Astrocyte (in vitro differentiated cells and primary cell): ENCODE measurements at places on chromosomes 5 and 9.

DNA sequence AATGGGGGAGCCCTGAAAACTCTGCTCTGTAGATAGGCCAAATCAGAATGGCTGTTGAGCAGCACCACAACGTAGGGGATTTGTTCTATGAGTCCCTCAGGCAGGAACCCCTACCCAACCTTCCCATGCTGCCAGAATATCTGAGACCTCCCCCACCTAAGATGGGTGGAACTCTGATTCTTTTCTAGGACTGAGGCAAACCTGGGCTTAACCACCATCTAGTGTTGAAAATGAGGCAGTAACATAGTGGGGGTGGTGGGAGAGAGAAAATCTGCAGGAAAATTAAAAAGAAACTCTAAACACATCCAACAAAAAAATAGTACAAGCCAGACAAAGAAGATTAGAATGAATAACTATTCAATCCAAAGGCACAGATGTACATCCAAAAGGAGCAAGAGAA is 228.4 kb downstream of the ATPSCKMT start:
- DNase-seq, result no peak

DNA sequence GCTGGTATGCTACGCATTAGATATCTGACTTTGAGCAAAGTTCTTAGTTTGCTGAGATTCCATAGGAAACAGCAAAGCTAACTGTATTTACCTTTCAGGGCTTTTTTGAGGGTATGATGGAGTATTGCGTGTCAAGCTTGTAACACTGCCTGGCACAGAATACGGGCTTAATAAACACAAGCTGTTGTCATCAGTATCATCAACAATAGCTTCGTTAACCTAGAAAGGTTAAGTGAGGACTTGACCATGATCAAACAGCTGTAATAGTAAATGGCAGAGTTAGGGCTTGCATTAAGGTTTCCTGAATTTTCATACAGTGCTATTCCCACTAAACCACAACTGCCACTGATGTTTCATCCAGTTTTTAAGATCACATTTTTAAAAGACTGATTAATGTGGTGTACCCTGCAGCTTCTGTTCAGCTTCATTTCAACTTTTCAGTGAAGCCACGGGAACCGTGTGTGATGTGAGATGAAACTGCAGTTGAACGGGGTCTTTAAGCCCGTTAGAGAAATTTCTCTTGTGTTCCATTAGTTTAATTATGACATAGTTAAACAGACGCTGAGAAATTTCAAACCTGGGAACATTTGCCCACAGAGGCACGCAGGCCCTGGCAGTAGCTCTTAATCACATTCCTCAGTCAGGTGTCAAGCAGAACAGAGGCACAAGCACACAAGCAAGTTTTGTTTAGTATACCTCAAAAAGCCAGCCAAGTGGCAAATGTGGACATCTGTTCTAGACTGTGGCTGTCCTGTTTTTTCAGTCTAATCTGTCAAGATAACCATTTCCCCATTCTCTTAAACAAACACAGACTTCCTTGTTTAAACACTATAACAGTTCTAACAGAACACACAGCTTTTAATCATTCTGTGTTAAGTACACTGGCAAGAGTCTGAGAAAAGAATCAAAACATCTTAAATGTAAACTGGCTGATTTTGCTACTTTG is 147.1 kb downstream of the ZNF608 start:
- peak; percentile 92 for DNase-seq

- no peak for DNase-seq
These were observed 20.3 kb upstream of the ANKRD33B start for GRCh38 chr5:10543585-10544040.

DNA sequence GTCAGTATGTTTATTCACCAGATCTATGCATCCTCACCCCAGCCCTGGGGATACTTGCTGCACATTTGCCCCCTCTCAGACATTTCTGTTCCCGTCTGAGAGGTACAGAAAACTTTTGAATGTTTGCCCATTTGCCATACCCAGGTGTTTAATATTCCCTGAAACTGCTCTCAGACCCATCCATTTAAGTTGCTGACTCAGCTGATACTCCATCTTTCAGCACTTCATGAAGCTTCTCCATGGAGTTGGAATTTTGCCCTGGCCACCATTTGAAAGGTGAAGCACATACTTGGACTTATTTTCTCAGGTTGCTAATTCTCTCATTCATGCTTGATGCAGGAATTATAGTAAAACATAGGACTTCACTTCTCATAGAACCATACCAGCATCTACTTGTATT is 203.9 kb upstream of the OR13F1 start:
- DNase-seq, result no peak

DNA sequence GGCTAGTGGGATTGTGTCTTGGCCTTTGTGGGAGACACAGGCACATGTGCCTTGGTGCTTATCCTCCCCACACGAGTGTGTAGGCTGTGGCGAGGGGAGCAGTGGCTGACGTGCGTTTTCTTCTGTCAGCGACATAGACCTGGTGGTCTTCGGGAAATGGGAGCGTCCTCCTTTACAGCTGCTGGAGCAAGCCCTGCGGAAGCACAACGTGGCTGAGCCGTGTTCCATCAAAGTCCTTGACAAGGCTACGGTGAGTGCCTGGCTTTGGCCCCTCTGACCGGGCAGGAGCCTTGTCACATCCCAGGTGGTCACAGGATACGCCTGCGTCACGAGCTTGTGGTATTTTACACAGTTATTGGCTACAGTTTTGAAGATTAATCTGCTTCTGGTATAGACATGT is 26.4 kb downstream of the TENT4A start:
- no peak for DNase-seq

DNA sequence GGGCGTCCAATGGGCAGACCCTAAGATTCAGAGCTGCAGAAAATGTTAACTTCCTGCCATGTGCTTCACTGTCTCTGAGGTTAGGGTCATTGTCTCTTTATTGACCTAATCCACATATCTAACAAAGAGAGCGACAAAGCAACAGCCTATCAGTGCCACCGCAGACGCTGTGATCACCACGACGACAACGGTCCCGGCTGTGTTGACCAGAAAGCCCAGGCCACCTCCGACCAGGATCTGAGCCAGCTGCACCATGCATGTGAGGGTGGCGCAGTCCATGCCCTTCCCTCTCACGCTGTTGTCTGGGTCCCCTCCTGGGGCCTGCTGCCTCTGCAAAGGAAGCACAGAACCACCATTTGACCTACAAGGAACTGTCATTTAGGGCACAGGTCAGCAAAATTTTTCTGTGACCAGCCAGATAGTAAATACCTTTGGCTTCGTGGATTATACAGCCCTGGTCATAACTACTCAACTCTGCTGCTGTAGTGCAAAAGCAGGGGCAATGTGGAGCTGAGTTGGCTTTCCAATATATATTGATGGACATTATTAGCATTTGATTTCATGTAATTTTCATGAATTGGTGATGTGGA is 8.5 kb downstream of the RXFP3 start:
- DNase-seq, result no peak

DNA sequence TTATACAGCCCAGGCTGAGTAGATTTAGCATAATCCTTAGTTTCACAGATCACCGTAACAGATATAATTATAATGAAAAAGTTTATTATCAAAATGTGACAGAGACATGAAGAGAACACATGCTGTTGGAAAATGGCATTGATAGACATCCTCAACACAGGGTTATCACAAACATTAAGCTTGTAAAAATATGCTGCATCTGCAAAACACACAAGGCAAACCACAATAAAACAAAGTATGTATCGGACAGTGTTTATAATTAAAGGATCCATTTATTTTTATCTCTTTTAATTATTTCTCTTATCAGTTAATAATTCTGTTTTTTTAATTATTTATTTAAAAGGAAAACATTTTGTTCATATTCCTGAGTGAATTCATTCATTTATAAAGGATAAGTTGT is 829.9 kb upstream of the CDH9 start:
- DNase-seq, result no peak

GRCh38 chr5:74497706-74498105 is 142.8 kb downstream of the ENC1 start:
- DNase-seq, result no peak

GRCh38 chr9:126401107-126401506 is 74.5 kb downstream of the MVB12B start:
- no peak for DNase-seq

DNA sequence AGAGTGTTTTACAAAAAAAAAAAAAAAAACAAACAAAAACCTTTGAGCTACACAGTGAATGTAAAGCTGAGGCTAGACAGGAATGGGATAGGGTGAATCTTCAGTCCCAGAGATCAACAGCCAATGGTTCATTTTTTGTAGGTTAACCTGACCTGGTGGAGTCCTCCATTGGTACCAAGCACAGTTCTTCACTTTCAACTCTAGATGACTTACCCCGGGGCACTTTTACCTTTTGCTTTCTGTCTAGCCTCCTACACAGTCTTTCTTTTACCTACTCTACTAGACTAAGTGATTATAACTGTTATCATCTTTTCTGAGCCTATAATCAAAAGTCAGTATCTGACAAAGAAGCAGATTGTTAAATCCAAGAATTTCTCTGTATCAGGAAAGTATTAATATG is 50.9 kb downstream of the ANXA2R start:
- no peak for DNase-seq

DNA sequence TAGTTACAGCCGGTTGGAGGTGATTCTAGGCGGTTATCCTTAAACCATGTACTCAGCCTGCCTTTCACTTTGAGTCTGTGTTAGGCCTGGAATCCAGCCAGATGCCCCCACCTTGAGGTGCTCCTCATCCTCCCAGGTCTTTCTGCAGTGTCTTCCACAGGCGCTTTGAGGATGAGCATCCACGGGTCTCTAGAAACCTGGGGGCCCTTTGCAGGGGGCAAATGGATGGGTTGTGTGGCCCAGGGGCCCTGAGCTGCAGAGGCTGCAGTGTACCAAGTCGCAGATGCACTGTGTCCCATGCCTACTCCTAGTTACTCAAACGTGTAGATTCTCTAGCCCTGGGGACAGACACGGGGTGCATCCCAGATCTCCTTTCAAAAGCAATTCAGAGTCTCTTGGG is 242.1 kb upstream of the IRX1 start:
- no peak for DNase-seq

- no peak for DNase-seq
These were observed 85.2 kb downstream of the EHMT1 start for GRCh38 chr9:137703842-137704508.

GRCh38 chr5:172274951-172275753 is 8.4 kb downstream of the UBTD2 start:
- peak; percentile 17 for DNase-seq

- no peak for DNase-seq
These were observed 296.5 kb upstream of the ITGA1 start for GRCh38 chr5:52491071-52491787.

DNA sequence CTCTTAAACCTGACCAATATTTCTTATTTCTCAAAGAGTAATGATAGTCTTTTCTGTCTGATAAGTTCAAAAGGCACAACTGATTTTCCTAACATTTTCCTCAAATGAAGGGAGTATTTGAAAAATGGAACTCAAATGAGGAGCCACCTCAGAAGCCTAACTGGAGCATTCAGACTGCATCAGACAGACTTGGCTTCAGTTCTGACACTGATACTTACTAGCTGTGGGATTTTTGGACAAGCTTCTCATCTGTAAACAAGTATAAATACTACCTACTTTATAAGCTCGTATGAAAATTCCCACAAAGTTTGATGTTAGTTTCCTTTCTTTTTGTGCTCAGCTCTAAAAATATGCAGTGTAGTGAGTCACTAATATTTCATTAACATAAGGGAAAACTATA is 107.7 kb upstream of the CCDC152 start:
- no peak for DNase-seq

DNA sequence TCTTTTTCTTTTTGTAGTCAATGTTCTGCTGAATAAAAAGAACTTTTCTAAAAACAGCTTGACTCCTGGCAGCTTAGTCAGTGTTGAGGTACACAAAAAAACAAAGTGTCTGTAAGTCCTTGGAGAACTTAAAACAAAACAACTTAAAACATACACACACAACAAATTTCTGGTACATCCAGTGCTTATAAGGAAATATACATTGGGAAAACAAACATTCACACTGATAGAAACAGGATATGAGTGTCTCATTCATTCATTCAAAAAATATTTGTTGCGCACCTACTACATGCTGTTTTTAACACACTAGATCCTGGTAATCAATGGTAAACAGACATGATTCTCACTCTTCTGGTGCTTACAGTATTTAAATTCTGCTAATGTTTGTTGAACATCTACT is 27.4 kb upstream of the MEGF9 start:
- DNase-seq, result no peak

DNA sequence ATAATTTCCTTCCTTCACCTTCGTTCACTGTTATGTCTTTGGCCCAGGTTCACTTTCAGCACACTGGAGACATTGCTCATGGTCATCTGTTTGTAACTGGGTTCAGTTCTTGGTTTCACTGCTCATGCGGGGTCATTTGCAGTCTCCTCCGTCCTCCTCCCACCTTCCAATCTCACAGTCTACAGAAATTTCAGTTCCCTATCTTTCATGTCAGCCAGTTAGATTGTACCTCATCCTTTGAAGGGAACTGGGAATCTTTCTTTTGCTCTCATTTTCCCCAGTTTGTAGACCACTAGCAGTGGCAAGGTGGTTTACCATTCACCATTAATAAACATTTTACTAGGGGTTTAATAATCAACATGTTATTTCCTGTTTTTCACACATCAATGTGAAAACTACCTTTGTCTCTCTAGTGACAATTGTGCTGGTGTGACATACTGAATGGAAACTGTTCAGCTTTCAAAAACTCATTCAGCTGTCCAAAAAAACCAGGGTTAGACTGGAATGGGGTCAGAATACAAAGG is 100.9 kb upstream of the IL6ST start:
- DNase-seq, result no peak

DNA sequence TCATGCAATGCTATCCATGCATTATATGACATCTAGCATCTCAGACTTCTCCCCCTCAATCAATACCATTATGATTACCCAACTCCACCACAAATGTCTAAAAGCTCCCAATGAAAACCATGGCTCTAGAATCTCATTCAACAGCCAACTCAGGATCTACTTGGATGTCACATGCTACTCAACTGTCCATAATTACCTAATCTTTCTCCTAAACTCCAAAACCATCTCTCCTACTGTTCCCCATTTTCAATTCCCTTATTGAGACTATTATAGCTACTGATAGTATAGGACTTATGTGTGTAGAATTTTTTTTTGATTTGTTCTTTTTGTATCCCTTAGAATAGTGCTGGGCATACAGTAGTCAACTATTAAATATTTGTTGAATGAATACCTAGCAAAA is 8.2 kb upstream of the STRBP start:
- DNase-seq, result no peak

GRCh38 chr5:112555691-112556090 is 136.6 kb upstream of the EPB41L4A start:
- peak; percentile 65 for DNase-seq

- no peak for DNase-seq
These were observed 26.6 kb upstream of the ORM1 start for GRCh38 chr9:114296338-114296737.

GRCh38 chr9:33329979-33330378 is 39.7 kb downstream of the NFX1 start:
- peak; percentile 58 for DNase-seq

DNA sequence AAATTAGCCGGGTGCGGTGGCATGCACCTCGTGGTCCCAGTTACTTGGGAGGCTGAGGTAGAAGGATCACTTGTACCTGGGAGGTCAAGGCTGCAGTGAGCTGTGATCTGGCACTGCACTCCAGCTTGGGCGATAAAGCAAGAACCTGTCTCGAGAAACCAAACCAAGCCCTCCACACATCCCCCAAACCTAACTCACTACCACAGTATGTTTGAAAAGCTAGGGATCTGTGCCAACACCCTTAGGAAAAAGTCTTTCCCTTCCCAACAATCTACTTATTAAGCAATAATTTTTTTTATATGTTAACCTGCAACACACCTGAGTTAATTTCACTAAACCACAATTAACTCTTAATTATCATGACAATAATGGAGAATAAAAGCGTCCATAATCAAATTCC is 2.2 kb downstream of the UBTD2 start:
- no peak for DNase-seq
